Kidney epithelial cell (primary cell): ENCODE measurements at places on chromosomes 6 and 20.
A peak's percentile ranks its signal among the peaks of the same experiment; 100 is the strongest.

- no peak for DNase-seq
Measured at GRCh38 chr6:12849809-12850198, 133.2 kb downstream of the PHACTR1 start.

GRCh38 chr6:166712286-166713228 is 85.5 kb upstream of the RPS6KA2 start:
- no peak for DNase-seq

DNA sequence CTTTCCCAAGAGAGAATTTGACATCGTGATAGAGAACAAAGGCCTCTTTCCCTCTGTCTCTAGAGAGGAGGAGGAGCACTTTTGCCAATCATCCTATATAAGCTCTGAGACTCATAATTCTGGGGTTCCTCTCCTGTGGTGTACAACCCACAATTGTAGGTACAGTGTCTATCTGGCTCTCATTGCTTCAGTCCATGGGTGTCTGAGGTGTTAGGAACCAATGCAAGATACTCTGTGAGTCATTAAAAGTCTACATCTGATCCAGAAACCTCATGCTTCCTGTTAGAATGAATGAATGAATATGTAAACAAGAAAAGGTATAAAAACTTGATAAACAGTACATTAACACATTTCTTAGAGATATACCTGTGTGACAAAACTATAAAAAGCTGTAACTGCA is 356.7 kb downstream of the QKI start:
- no peak for DNase-seq

DNA sequence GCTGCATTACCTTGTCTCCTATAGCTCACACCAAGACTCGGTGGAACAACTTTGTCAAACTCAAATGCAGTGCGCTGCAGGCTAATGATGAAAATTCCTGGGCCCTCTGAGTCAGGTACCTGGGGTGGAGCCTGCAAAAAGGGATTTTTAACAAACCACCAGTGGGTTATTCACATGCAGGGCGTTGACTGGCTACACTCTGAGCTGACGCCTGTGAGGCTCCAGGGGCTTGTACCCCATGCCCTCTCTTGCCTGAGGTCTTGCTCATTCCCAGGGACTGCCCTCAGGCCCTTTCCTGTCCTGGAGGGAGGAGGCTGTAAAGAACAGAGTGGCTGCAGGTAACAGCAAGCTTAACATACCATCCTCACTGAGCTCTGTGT is 9.2 kb downstream of the GTSF1L start:
- DNase-seq: no peak

- no peak for DNase-seq
Measured at GRCh38 chr6:127869772-127870404, 31.0 kb downstream of the THEMIS start.

DNA sequence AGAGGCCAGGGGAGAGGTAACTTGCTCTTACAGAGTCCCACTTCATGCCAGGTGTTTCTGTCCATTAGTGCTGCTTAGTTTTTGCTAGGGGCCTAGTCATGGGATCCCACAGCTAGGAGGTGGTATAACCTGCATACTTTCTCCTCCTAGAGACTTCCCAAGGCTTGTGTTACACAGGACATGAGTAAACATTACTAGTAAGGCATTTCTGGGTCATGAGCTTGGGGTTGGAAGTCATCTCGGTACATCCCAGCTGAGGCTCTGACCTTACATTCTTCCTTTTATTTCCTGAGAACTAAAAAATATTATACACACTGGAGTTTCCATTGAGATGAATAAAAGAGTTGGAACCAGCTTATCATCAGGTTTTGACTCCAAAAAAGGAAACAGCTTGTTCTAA is 20.9 kb upstream of the PNPLA1 start:
- no peak for DNase-seq

DNA sequence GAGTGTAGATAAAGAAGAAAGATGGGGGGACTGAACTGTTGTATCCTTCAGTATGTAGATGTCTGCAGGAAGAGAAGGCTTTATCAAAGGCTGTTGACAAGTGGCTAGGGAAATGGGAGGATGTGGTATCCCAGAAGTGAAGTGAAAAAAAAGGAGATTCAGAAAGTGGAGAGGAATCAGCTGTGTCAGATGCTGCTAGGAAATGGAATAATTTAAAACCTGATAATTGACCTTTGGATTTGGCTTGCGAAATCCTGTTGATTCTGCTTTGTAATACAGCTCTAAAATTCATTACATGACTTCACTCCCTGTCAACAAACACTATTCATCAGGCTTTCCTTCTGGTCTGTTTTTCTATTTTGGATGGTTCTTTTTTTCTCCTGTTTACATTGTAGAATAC is 41.7 kb downstream of the PHF3 start:
- no peak for DNase-seq

GRCh38 chr6:143745166-143746133 is 67.7 kb downstream of the PHACTR2 start:
- peak; percentile 39 for DNase-seq

GRCh38 chr20:49345524-49345923 is 67.7 kb upstream of the ZNFX1 start:
- no peak for DNase-seq

DNA sequence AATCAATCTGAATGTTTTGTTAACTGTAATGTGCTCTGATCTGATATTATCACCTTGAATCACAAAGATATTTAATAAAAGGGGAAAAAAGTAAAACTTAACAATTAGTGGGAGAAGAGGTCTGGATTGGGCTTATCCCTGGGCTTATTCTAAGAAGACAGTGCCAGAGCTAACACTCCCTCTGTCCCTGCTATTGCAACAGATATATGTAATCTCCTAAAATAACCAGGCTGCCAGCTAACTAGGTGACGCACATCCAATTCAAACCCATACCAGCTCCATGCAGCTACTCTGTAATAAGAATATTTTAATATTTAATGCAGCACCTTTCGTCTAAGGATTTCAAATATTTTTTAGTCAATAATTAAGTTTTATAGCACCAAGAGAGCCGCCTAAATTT is 330.1 kb upstream of the MARCKS start:
- DNase-seq: no peak

DNA sequence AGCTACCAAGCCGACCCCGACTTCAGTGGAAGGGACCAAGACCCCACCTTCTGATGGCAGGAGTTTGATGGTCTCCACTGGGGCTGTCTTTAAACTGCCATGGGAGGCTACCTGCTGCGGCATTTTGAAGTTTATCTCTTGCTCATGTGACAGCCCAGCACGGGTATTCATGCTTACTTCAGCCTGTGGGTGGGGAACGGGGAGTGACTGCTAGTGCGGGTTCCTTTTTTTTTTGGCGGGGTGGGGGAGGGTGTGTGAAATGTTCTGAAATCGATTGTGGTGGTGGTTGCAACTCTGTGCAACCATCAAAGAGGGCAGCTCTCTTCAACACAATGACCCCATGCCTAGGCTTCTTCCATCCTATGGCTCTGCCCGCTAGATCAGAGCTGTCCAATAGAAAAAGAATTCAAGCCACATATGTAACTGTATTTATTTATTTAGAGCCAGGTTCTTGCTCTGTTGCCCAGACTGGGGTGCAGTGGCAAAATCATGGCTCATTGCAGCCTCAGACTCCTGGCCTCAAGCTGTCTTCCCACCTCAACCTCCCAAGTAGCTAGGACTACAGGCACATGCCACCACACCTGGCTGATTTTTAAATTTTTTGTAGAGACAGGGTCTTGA is 53.7 kb downstream of the PPP1R16B start:
- DNase-seq: no peak

- DNase-seq: no peak
Measured at GRCh38 chr20:15257569-15257870, 920.1 kb upstream of the FLRT3 start.

DNA sequence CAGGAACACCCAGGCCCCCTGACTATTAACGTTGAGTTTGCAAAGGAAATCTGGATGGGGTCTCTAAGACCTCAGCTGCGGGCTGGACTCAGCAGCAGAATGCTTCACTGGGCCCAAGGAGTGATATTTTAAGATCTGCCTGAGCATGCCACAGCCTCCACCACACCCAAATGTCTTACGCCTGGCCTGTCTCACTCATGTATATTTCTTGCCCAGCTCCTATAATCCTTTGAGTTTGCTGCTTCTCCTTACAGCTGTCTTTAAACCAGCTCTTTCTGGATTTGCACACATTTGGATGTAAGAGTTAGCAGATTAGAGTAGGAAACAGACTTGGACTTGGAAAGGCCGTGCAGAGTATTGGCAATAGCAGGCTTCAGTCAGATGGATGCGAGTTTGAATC is 16.4 kb downstream of the CASS4 start:
- no peak for DNase-seq

DNA sequence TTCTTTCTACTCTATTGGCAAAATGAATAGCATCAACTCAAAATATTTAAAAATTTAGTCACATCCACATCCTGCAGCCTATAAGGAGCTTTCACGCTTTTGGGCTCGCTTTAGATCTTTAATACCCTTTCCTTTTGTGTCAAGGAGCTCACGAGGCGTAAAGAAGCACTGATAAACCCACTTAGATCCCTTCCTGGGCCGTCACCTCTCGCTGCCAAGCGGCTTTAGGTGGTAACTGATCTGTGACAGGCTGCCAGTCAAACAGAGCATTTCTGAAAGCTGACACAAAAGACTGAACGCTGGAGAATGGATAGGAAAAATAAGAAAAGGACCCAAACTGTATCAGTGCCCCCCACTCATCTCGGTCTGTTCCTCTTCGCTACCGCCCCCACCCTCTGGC is 385.7 kb upstream of the MMS22L start:
- no peak for DNase-seq

DNA sequence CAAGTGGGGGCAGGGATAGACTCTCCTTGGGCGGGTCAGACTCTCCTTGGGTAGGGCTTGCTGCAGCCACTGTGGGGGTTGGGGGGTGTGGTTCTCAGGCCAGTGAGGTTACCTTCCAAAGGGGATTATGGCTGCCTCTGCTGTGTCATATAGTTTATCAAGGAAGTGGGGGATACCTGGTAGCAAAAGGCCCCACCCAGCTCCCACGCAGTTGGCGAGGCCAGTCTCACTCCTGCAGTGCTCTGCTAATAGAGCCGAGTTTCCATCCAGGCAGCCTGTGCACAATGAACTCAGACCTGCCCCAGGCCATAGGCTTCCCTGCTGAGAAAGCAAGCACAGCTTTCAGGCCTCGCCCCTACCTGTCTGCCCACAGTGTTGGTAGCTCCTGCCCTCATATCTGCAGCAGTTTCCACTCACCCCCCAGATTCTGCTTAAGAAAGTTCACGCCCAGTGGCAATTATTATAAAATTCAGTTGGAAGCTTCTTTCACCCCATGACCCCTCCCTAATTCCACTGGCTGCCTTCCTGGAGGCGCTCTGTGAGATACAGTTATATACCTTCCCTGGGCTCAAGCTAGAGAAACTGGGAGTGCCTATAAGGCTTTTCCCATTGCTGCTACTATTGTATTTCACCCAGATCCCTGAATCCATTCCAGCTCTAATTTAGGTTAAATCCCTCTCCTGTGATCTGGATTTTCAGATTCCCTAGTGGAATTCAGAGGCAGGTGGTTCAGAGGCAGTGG is 56.1 kb downstream of the HDDC2 start:
- no peak for DNase-seq

- DNase-seq: no peak
Measured at GRCh38 chr6:67667637-67668422, 967.3 kb upstream of the ADGRB3 start.

GRCh38 chr6:90375681-90376439 is 79.2 kb upstream of the BACH2 start:
- no peak for DNase-seq

DNA sequence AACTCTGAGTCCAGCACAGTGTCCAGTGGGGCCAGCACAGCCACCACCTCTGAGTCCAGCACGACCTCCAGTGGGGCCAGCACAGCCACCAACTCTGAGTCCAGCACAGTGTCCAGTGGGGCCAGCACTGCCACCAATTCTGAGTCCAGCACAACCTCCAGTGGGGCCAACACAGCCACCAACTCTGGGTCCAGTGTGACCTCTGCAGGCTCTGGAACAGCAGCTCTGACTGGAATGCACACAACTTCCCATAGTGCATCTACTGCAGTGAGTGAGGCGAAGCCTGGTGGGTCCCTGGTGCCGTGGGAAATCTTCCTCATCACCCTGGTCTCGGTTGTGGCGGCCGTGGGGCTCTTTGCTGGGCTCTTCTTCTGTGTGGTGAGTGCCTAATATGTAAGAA is 3.8 kb downstream of the MUC21 start:
- no peak for DNase-seq
